Sigmoid colon (tissue), 7 donors: ENCODE measurements at places on chromosomes 3 and 15. TPM values are rescaled to one million over a fixed set of nuclear protein-coding genes. Genes with fewer than 3 reads are reported as not detected.
A peak's percentile ranks its signal among the peaks of the same experiment; 100 is the strongest.

GRCh38 chr3:186825294-186825821 is 17.2 kb upstream of the ADIPOQ start:
- DNase-seq, result no peak

- DNase-seq, result no peak
Observed at GRCh38 chr3:173869766-173870165, 472.2 kb downstream of the NLGN1 start.

DNA sequence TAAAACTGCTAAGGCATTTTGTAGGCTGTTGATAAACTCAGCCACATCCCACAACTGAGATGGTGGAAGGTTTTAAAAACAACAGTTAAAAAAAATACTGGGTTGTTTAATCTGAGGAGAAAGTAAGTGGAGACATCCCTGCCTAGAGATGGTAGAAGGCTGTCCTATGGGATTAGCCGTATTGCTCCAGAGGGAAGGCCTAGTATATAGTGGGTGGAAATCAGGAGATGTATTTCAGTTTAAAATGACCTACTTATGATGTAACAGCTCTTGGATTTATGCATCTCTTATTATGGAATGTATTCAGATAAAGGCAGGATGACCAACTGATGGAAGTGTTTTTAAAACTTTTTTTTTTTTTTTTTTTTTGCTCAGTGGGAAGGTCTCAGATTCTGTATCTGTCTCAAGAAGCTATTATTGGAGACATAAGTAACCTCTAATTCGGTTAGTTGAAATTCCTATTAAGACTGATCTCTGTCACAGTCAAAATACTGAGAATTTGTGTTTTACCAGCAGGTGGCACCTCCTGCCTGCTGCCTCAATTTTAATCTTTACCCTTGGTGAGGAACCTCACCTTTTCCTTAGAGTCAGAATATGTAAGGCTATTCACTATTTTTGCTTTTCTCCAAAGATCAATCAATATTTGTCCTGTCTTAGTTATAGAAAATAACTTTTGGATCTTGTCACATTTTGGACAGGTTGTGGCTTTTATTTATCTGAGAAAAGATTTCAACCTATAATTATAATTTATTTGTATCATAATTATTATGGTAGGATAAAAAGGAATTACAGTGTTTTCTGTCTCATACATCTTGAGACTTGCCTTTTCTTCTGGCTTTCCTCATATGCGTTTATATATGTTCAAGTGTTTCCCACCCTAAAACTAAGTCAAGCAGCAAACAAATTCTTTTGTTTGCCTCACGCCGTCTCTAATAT is 63.0 kb downstream of the VPS8 start:
- no peak for DNase-seq

- peak; percentile 74 for DNase-seq
Observed at GRCh38 chr3:63967675-63968611, 55.4 kb downstream of the PSMD6 start.

- no peak for DNase-seq
Observed at GRCh38 chr15:28914046-28914445, 28.3 kb downstream of the APBA2 start.

DNA sequence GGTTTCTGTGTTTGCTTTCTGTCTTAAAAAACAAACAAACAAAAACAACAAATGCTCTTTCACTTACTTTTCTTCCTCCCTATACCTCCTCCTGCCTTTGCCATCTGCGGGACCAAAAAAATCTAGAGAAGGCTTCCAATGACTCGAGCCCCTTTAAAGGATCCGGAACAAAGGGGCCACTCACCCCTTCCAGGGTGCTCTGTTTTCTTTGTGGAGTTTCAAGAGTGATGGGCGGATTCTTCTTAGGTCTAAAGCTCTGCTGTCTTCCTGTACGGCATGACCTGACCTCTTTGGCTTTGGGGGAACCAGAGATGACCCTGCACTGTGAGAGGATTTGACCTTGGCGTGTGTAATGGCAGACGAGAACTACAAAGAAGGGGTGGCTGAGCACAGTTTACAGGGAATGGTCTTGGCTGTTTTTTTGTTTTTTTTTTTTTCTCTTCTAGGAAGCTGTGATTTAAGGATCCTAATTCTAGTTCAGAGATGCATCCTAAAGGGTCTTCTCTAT is 2.2 kb upstream of the MUC20 start:
- DNase-seq, result no peak

DNA sequence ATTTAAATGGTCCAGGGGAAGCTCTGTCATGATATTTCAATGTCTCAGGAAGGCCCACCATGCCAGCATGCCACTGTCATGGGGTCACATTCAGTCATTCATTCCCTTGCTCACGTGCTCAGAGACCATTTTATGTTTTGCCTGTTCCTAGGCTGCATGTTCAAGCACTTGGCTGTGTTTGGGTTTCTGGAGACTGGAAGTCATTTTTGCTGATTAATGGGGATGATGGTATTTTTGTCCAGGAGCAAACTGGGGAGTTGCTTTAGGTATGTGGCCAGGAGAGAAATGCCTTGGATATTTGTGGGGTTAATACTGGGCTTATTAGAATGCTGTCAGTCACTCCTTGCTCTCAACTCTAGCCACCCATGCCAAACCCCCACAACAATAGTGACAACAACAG is 303.5 kb downstream of the PTPRG start:
- no peak for DNase-seq

GRCh38 chr15:92797168-92798052 is 102.7 kb upstream of the CHD2 start:
- no peak for DNase-seq

GRCh38 chr15:62932436-62932835 is 110.1 kb upstream of the TPM1 start:
- no peak for DNase-seq

- DNase-seq, result no peak
Observed at GRCh38 chr15:82653483-82654168, 6.5 kb upstream of the CPEB1 start.

GRCh38 chr3:50486219-50486888 is 17.1 kb downstream of the CACNA2D2 start:
- no peak for DNase-seq

- DNase-seq, result peak; percentile 90
Observed at GRCh38 chr15:70165716-70166284, 68.1 kb upstream of the TLE3 start.

GRCh38 chr3:42653303-42653559 is 266 bp upstream of the ZBTB47 start:
- no peak for DNase-seq

- no peak for DNase-seq
Observed at GRCh38 chr3:26964313-26964712, 341.7 kb downstream of the LRRC3B start.

DNA sequence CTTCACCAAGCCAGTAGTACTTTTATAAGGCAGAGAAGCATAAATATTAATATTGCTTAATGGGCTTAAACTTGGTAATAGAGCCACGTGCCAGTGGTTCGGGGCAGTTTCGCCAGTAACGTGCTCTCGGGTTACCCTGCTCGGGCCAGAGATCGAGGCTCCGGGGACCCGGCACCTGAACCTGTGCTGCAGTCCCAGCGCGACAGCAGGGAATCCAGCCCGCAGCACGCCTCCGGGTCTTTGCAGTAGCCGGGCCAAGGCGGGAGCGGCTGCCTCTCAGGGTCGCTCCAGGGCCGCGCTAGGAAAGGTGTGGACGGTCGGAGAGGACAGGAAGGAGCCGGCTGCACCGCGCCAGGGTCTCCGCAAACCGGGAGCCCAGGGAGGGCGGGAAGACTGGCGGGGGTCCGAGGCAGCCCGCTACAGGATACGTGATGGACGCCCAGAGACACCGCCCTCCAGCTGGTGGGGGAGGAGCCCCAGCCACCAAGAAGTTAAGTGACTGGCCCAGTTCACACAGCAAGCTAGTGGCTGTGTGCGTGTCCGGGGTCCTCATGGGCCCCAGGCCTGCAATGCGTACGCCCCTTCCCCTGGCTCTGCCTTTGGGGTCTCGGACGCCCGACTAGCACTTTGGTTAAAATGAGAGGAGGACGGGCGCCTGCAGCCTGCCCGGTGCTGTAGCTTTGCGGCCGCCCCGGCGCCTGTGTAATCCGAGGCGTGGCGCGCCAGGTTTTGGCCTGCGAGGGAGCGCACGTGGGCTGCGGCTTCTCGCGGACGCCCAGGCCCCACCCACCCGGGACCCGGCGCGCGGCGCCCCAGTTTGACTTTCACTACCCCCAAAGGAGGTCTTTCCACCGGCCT is 1.2 kb upstream of the PDE8A start:
- DNase-seq, result peak; percentile 90

DNA sequence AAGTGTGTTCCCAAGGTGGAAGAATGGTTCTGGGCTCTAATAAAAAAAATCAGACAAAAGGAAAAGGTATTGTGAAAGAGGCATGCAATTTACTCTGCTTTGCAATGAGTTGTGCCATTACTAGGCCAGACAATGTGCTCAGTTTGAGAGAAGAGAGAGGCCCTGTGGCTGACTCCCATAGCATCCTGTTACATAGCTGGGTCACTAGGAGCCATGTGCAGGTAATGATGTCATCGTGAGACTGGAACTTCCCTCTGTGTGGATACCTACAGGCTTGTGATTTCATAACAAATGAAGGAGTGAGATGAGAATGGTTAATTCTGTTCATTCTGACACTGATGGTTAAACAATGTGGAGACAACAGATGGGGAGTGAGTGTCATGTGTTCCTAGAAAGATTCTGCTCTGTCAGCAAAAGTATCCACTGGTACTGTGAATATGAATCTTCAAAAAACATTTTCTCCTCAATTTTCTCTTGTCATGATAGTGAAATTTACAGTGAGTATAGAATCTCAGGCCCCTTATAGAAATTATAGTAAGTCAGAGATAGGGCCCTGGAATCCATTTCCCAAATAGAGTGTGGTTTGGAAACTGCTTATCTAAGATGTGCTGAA is 648.7 kb upstream of the DPPA4 start:
- no peak for DNase-seq

- DNase-seq, result no peak
Observed at GRCh38 chr3:22372292-22373062, 621.5 kb upstream of the ZNF385D start.

- no peak for DNase-seq
Observed at GRCh38 chr15:61226361-61227256, 2.5 kb downstream of the RORA start.

GRCh38 chr3:15923640-15924405 is 126.0 kb upstream of the ANKRD28 start:
- DNase-seq, result no peak

GRCh38 chr3:75180235-75180944 is 483.7 kb upstream of the FRG2C start:
- no peak for DNase-seq

- no peak for DNase-seq
Observed at GRCh38 chr3:132399054-132399929, 18.0 kb upstream of the DNAJC13 start.

ARMC8 gene
- 12.0 TPM for polyA plus RNA-seq

IMPG2 gene
- polyA plus RNA-seq, result not detected

ISL2 gene
- not detected for polyA plus RNA-seq

PLA2G4D gene
- under 0.01 TPM for polyA plus RNA-seq

NSUN3 gene
- 16.0 TPM for polyA plus RNA-seq

LSAMP gene
- polyA plus RNA-seq, result 6.5 TPM
